ENCODE measurements at places on chromosomes 7 and 10. TPM values are rescaled to one million over a fixed set of nuclear protein-coding genes. Genes with fewer than 3 reads are reported as not detected.

Gene WIPF3
- total RNA-seq, result 8.0 TPM

Gene TMEM225B
- total RNA-seq, result not detected

Gene CUEDC2
- total RNA-seq, result 72.3 TPM

Gene KCNMA1
- total RNA-seq, result 1.8 TPM

Gene FAM20C
- total RNA-seq, result 22.2 TPM

Gene FAM237B
- total RNA-seq, result not detected

Gene LBX1
- total RNA-seq, result not detected

Gene CYP26A1
- not detected for total RNA-seq

Gene EIF5AL1
- 0.05 TPM for total RNA-seq

Gene PTF1A
- not detected for total RNA-seq

Gene IRF5
- 2.2 TPM for total RNA-seq

Gene IMMP2L
- total RNA-seq, result 17.8 TPM

Gene TMEM213
- not detected for total RNA-seq

- no peak for DNase-seq
Observed at GRCh38 chr10:124619802-124620490, 124.2 kb downstream of the FAM53B start.

DNA sequence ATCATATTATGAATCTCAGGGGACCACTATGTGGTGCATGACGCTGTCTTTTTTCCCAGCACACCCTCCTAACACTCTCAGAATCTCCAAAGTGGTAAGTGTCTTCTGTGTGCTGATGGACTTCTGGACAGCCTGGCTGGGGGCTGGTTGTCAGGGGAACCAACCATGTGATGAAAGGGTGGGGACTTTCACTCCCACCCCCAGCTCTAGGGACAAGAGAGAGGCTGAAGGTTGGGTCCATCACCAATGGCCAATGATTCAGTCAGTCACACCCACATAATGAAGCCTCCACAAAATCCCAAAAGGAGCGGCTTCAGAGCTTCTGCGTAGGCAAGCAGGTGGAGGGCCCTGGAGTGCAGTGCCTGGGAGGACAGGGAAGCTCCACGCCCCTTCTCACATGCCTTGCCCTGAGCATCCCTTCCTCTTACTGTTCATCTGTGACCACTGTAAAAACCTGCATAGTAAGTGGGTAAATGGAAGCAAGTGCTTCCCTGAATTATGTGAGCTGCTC is 44.6 kb downstream of the RASGEF1A start:
- DNase-seq, result no peak

GRCh38 chr10:127426746-127427145 is 122.4 kb upstream of the NPS start:
- DNase-seq, result no peak

DNA sequence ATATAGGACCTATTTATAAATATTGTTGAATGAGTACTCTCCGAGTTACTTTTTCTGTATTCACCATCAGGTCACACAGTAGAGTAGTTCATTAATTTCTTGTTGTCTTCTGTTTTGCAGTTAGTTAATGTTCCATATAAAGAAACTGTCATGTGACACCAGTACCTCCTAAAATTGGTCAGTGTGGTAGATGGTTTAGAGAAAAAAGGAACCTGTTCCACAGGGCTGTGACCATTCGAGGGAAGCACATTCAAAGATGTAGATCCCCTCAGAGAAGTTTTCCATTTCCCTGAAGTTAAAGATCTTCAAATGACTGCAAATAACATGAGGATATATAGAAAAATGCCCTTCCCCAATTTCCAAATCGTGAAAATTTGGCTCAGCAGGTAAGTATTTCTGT is 45.7 kb downstream of the PRPF18 start:
- no peak for DNase-seq

- no peak for DNase-seq
Observed at GRCh38 chr10:70807556-70807955, 8.2 kb upstream of the SGPL1 start.

DNA sequence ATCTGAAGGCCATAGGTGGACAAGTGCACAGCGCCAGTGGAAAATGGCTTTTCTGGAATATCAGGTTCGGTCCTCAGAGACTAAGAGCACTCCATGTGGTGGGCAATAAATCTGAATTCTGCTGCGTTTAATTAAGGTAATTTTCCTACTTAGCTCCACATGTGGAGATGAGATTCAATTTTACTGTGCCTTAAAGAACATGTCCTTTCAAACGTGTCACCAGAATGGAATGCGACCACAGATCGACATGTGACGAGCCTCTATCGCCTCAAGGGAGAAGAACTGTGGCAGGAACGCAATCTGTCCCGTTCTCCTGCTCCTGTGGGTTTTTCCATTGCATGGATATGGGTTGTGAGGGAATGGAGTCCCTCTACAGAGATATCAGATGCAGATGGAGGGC is 205.3 kb upstream of the ZNF32 start:
- DNase-seq, result no peak

- DNase-seq, result no peak
Observed at GRCh38 chr7:128938544-128939074, 882 bp downstream of the IRF5 start.

GRCh38 chr10:955127-955819 is 23.8 kb upstream of the LARP4B start:
- no peak for DNase-seq

- DNase-seq, result no peak
Observed at GRCh38 chr7:155277385-155277994, 20.2 kb upstream of the INSIG1 start.

DNA sequence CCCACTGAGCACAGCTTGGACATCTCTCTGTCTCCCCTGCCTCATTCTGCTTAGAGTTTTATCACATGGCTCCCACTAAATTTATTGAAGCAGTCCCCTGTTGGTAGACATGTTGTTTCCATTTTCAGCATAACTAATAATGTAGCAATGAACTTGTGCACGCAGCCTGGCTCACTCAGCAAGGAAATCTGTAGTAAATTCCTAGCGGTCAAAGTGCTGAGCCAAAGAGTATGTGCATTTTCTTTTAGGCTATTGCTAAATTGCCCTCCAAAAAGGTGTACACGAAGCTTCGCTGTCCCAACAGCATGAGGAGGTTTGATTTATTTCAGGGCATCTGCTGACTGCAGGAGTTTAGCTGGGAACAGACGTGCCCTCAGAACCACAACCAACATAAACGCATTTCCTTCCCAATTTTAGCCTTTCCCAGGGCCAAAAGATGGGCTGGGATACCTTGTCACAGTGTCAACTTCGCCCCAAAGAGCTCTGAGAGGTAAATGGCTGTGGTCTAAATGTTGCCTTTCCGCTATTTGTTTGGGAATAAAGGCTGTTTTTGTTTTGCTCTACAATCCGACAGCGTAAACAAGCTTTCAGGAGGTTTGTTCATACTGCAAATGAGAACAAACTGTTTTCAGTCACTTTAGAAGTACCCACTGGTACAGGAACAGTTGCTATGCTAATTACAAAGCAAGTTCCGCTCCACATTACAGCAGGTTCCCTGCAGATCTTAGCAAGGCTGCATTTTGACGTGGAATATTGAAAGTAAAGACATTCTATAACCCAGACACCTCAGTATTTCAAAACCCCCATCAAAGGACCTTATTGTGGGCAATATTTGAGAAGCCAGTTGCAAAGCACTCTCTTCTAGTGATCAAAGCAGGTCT is 16.8 kb downstream of the VSIR start:
- DNase-seq, result no peak

DNA sequence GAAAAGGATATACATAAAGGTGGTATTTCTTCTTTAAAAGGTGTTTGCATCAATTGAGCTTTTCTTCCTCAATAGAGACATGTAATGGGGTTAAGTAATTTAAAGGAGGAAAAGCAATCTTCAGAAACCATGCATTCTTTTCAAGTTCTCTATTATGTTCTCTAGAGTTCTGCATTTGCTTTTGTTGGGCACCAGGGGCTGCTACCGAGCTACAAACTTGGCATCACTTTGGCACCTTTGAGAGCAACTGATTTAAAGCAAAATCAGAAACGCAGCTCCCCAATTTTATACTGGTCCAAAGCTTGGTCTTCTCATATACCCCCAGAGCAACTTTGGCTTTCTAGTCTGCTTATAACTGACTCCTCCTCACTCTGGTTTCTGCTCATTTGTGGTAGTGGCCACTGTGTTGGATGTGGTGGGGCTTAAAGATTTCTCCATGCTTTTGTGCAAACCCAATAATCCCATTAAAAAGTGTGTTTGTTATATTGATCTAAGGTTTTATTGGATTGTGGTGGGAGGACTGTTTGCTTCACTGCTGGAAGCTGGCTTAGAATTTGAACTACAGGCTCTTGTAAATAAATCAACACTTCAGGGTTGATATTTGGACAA is 712.1 kb downstream of the PHTF2 start:
- no peak for DNase-seq

DNA sequence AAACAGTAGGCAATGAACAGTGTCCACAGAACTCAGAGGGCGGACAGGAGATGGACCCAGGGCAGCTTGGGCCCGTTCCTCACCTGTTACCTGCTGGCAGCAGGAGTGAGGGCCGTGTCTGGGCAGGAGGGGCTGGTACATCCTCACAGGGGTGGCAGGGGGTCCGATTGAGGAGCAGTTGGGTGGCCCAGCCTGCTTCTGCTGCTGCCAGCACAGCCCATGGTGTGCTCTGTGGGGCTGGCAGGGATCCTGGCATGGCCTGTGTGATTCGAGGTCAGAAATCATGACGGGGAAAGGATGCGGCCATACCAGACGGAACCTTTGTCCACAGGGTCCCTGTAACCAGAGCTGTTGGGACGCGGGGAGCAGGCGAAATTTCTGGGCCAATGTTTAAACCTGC is 49.6 kb downstream of the INPP5A start:
- DNase-seq, result no peak

DNA sequence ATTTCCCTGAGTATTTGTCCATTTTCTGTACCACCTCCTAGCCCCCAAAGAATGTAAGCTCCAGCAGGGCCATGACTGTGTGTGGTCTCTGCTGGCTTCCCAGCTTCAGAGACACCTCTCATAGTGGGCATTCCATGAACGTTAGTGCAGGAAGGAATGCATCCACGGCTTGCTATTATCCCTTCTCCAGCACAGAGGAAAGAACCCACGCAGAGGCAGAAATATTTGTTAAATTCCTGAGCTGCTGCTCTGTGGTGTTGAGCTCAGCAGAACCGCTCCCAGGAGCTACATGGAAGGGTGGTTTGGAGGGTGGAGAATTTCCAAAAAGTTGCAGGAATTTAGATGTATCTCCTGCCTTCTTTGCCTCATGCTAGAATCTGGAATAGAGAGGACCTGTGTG is 275.2 kb downstream of the POU6F2 start:
- no peak for DNase-seq

GRCh38 chr7:99012722-99013121 is 131.2 kb downstream of the SMURF1 start:
- no peak for DNase-seq

DNA sequence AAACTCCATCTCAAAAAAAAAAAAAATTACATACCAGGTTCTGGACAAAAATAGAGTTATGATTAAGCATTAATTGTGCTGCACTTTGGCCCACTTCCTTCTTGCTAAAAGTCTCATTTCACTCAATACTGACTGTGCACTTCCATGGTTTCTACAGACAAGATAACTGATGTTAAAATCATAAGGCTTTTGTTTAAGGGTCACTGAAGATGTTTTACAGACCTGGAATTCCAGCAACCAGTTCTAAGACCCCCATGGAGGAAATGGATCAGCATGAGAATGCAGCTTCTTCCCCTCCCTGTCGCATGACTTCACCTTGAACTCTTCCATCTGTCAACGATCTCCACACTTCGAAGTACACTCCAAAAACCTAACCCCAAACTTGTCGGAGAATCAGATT is 1191.8 kb upstream of the AUTS2 start:
- no peak for DNase-seq

- DNase-seq, result no peak
Observed at GRCh38 chr10:80283119-80283518, 6.3 kb downstream of the MAT1A start.

- no peak for DNase-seq
Observed at GRCh38 chr10:37760817-37761216, 96.6 kb downstream of the ZNF248 start.
